ENCODE measurements at places on chromosomes 5 and 9.
A peak's percentile ranks its signal among the peaks of the same experiment; 100 is the strongest.

- DNase-seq: no peak
Observed at GRCh38 chr9:4852419-4852818, 59.7 kb downstream of the RCL1 start.

GRCh38 chr9:93116072-93116961 is 17.7 kb downstream of the NINJ1 start:
- peak; percentile 78 for DNase-seq

GRCh38 chr5:115366223-115366622 is 69.8 kb upstream of the CCDC112 start:
- DNase-seq: no peak

GRCh38 chr5:113194591-113194990 is 218.0 kb downstream of the DCP2 start:
- DNase-seq: no peak

GRCh38 chr5:6003040-6003825 is 375.1 kb downstream of the MED10 start:
- DNase-seq: no peak

DNA sequence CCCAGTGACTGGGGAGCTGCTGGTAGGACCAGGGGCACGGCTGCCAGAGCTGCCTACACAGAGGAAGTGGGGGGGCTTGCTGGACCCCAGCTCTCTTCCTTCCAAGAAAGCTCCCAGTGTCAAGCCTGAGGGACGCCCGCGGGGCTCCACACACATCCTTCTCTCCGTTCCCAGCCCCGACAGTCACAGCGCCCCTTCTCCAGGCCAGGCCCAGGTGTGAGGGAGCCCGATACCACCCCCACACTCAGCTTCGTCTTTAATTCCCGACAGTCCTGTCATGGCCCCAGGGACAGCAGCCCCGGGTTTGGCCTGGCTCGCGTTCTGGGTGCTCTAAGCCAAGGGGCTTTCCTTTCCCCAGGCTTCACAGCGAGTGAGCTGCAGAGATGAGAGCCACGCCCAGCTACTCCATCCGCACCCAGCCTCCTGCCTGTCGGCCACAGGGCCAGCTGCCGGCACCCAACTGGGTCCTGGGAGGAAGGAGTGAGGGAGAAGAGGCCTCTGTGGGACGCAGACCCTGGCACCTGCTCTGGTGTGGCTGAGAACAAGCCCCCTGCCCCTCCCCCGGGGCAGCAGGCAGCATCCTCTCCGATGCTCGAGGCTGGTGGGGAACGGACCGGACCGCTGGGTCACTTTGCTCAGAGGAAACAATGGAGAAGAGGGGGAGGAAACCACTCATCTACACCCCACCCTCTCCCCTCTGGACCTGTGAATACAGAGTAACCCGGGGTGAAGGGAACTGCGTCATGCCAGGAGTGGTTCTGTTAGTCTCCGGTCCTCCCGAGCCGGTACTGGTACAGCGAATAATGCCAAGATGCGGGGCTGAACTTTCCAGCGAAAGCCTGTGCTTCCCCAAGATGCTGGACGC is 53.9 kb upstream of the PHYKPL start:
- no peak for DNase-seq

- DNase-seq: no peak
Observed at GRCh38 chr5:39273314-39273954, 54.1 kb upstream of the FYB1 start.

DNA sequence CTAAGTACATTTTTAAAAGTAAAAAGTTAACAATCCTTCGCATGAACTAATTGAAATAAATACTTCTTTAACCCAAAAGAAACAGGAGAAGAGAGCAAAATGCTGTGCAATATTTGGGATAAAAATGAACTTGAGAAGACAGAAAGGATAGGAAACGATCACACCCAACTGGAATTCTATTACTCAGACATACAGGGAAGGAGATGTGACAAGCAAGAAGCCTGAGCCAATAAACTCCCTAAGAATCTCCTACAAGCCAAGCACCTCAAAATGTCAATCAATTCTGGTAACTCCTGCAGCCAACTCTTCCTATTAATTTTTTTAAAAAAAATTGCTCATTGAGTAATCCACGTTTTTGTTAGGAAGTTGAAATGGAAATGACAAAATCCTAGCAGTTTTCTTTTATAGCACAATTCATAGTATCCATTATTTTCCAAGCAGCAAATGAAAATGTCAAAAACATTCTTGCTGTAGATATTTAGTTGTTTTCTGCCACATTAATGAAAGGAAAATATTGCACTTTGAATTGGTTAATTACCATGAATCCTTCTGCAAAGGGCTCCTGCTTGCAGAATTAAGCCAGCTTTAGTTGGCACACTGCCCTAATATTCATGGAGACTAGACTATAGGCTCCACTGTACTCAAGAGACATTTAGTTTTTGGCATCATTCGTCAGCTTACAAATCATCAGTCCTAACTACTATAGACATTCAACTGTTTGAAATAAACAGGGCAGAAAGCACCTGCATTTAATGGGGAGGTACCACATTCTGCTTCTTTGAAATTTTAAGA is 89.0 kb downstream of the RFX3 start:
- no peak for DNase-seq

DNA sequence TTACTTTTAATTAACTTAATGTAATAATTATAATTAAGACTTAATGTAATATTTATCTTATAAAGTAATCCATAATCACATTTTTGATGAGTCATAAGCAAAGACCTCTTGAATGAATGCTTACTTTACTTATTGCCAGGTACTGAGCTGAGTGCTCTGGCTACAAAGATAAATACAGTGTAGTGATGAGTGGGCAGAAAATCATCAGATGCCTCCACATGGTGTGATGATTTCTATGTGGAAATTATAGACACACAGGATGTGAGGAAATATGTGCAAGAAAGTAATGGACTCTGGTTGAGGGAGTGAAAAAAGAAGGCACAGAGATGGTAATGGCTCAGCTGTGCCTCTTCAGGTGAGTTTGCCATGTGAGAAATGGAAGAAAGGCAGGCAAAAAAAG is 422.6 kb upstream of the CD180 start:
- no peak for DNase-seq

- no peak for DNase-seq
Observed at GRCh38 chr5:40649463-40650030, 30.2 kb upstream of the PTGER4 start.

DNA sequence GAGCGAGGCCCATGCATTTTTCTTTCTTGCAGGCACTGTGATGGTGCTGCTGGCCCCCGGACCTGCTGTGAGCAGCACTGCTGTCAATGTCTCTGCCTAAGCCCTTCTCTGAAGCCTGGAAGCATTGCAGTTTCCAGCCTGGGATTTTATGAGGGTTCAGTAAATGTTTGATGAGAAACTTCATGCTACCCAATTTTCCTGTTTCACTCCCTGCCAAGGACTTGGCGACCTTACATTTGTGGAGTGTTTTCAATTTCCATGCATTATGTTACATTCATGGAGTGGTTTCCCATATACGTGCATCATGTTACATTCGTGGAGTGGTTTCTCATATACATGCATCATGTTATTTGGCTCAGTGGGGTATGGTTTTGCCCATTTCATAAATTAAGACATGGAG is 90.7 kb upstream of the PTCH1 start:
- DNase-seq: no peak

DNA sequence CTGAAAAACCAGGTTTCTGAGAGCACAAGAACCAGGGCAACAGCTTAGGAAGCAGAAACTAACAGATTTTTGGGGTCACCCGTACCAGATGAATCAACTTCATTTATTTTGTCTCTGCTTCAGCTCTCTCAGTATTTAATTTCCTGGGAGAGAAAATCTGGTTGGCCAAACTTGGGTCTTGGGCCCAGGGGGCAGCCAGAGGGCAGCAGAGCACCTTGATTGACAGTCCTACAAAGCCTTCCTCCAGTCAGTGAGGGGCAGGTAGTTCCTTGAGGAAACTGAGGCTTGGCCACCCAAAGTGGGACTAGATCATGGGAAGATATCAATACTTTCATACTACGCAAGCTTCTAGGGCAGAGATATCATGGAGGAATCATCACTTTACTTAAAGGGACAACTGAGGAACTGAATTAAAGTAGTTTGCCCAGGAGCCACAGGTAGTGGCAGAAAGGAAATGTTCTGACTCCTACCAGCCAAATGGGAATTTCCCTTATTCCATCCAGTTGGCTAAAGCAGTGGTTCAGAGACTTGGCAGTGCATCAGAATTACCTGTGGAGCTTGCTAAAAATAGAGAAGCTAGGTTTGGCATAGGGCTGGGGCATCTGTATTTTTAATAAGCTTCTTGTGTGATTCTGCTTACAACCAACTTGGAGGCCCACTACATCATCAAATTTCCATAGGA is 21.5 kb upstream of the ARHGAP26 start:
- peak; percentile 54 for DNase-seq

DNA sequence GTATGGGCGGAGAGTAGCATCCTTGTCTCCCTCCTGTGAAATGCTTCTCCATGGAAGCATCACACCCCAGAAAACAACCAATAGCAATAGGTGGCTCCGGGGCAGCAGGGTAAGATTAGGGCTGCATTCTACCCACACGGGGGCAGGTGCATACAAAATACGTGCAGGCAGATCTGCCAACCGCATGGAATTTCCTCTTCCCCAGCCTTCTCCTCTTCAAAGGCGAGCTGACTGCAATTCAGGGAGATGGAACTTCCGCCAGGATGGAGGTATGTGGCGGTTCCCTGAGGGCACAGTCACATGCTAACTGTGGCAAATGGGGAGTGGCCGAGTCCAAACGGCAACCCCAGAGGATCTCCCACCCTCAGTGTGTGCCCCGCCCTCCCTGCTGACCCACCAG is 81.5 kb downstream of the LMNB1 start:
- DNase-seq: no peak

- no peak for DNase-seq
Observed at GRCh38 chr9:125049212-125050049, 93.9 kb downstream of the SCAI start.

DNA sequence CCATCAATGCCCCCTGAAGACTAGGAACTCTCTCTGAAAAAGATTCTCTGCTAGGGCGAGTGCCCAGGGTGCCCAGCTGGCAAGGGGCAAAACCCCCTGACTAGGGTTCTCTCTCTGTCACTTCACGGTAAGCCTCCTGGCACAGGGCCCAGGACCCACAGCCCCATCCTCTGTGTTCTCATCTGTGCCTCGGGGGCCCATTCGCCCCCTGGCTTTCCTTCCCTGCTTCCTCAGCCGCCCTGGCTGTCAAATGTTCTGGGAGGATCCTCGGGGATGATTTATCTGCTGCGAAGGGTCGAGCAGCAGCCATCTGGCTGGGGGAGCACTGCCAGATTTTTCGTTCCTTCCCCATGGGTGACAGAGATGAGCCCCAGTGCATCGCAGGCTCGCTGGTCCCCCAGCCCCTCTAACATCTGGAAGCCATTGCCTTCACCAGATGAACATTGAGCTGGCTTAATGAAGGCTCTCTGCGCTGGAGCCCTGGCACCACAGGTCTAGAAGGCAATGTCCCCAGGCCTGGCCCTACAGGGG is 24.2 kb downstream of the HMCN2 start:
- no peak for DNase-seq

DNA sequence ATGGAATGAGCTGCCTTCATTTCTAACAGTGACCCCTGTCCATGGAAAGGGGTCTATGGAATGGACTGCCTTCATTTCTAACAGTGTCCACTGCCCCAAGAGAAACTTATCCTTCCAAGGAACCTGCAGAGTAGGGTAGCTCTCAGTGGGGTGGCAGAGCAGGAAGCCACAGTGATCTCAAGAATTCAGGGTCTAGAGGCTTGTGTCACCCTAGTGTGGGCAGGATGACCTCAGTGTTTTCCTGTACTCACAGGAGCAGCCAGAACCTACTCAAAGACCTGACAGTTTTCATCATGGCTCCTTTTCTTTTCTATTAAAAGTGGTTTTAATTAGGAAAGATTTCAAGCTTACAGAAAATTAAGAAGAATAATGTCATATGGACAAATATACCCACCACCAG is 27.5 kb downstream of the SEC61B start:
- DNase-seq: no peak

Data from NB4 (cell line).